AG04450 (cell line): ENCODE measurements at places on chromosomes 7 and 10. TPM values are rescaled to one million over a fixed set of nuclear protein-coding genes. Genes with fewer than 3 reads are reported as not detected.

DNA sequence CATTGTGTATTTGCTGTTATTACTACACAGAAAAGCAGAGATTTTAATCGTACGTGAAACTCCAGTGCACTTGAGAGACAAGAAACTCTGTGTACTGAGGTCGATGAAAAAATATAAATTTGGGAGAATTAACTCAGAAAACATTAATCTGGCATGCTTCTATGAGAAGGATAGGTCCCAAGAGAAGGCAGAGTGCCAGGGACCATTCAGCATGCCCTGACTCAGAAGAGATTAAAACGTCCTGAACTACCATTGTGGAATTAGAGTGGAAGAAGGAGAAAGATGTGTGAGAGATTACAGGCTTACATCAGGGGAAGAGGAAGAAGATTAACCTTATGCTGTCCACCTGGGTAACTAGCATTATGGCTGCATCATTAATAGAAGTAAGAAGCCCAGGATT lies 72.4 kb downstream of the REEP3 start:
- no peak for DNase-seq

DNA sequence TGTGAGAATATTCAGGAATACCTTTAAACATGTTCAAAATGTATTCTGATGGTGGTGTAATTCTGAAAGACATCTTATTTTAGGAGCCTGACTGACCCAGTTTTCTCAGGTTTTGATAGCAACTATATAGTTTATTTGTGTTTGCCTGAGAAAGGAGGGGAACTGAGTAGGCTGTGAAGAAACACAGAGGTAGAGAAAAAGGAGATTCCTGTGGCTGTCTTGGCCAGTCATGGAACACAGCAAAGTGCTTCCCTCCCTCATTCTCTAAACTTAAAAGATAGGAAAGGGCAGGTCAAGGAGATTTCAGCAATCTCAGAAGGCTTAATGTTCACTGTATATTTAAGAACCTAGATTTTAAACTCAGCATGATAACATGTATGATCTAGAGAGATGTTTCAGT lies 43.5 kb downstream of the ZMYND11 start:
- no peak for DNase-seq

TSPAN15 gene
- 0.35 and 0.38 TPM in 2 replicates for polyA plus RNA-seq

- no peak for DNase-seq
Measured at GRCh38 chr7:93367254-93367653, 135.1 kb downstream of the VPS50 start.

DNA sequence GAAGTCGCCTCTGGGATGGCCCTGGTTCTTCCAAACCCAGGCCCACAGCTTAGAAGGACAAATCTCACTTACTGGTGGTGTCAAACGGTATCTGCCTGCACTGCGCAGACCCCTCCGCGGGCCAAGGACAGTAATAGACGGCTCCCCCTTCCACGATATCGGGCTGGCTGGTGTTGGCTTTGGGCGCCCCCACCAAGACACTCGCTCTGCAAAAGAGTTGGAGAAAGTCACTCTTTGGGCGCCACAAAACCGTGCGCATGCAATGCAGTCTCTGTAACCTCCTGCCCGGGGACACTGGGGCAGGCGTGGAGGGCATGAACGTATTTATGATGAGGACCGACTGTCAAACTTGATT lies 1.1 kb downstream of the ITGA8 start:
- DNase-seq: no peak

- DNase-seq: no peak
Measured at GRCh38 chr7:18225067-18225466, 197.4 kb upstream of the PRPS1L1 start.

DNA sequence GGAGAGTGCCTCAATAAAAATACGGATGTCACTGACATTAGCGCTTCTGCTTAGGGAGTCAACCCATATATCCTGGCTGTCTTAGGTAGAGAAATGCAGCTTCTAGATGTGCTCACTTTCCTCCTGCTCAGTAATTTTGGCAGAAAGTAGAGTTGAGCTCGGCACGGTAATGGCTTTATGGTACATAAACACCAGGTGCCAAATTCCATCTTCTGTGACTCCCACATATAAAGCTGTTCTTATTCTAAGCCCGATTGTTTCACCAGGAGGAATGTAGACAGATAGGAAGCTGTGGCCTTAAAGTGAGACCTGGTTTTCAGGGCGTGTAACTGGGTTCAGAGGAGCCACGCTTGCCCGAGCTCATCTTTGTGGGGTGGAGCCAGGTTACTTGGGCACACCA lies 143.7 kb downstream of the CREB5 start:
- no peak for DNase-seq

GRCh38 chr10:71528371-71529206 lies 131.9 kb downstream of the CDH23 start:
- DNase-seq: no peak

SPDYE16 gene
- polyA plus RNA-seq: not detected in 2 replicates

DNA sequence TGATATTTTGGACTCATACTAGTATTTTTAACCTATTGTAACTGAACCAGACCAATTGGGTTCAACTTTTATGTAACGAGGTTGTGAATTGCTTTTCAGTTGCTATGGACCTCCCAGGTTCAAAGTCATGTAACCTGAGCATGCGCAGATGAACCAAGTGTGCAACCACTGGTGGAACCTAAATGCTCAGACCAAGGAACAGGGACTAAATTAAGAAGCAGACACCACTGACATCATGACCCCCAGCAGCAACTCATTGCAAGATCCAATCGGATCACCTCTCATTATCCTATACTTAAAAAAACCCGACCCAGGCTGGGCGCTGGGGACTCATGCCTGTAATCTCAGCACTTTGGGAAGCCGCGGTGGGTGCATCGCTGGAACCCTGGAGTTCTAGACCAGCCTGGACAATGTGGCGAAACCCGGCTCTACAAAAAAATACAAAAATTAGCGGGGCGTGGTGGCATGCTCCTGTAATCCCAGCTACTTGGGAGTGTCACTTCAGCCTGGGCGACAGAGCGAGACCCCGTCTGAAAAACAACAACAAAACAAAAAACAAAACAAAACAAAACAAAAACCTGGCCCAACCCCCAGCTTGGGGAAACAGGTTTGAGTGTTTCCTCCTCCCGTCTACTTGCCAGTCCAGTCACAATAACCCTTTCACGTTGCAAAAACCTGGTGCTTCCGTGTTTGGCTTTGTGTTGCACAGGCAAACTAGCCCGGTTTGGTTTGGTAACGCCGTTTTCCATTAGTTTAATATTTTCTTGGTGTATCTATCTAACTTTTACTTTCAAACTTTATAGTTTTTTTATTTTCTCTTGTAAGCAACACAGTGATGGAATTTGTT lies 11.3 kb upstream of the ZNF518A start:
- DNase-seq: no peak

DNA sequence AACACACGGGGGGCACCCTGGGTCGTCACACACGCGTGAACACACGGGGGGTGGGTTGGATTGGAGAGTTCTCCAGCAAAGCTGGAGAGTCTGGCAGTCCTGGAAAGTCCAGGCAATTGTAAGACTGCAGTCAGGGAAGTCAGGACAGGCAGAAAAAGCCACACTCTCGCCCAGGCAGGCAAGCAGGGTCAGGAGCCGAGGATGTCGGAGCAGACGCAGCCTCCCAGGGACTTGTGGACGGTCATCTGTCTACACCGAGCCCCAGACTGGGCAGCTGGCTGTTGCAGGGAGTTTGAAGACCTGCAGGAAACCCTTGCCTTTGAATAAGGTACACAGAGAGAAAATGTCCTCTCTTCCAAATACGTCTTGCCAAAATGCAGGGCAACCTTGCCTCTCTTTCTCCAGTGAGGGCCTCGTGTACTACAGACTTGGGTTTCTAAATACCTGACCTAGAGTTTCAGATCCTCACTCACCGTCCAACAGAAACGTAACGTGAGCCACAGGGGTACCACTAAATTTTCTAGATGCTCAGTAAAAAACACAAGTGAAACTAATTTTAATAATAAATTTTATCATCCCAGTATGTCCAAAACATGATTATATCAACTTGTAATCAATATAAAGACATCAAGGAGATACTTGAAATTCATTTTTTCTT lies 176.7 kb downstream of the ADARB2 start:
- no peak for DNase-seq

DNA sequence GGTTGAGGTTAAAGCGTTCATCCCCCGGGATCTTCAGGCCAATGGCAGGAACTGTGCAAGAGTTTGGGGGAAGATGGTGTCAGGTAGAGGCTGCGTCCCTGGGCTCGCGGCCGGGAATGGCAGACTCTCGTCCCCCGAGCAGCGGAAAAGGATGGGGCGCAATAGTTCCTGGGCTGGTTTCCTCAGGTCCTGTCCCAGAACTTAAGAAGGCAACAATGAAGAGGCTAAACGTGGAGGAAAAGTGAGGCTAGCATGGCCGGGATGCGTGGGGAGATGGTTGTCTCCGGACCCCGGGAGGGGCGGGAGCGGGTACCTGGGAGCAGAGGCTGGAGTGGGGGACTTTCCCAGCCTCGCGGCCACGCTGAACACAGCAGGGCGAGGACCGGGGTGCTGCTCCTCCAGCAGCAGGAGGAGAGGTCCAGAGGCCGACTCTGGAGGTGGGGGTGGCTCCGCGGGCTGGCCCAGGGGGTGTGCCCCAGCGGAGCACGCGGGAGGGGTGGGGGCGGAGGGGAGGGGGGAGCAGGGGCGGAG lies 882 bp downstream of the IRF5 start:
- DNase-seq: no peak

GRCh38 chr7:71705217-71705616 lies 573.3 kb downstream of the GALNT17 start:
- DNase-seq: no peak

ABCB8 gene
- 10.7 and 13.7 TPM in 2 replicates for polyA plus RNA-seq

PHYHIPL gene
- polyA plus RNA-seq: not detected in 2 replicates

DNA sequence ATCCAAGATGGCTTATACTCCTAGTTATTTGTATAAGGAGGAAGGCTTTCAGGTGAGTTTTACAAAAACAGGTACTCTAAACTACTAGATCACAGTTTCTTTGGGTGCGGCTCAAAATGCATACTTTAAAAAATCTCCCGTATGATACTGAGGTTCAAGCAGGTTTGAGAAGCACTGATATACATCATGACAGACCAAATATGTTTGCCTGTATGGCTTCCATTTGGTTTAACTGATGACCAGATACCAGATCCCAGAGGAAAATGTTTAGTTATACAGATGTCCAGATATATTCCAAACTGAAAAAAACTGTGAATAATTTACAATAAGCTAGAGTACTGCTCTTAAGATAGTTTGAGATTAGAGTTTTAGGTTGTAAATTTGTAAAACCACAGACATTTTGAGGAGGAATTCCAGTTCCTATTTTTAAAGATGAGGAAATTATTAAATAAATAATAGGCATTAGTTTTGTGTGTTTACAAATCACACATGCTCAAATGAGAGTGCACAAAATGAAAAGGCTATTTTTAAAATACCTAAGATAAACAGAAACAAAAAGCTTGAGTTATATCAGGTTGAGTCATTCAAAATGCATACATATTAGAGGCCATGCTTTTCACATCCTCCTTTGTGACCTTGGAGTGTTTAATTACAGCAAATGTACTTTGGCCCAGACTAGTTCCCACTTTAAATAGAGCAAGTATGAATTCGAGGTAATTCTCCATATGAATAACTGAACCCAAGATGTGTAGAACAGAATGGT lies 60.5 kb downstream of the SEMA3C start:
- DNase-seq: peak; percentile 29

ANKRD30A gene
- not detected in 2 replicates for polyA plus RNA-seq
